ENCODE measurements at places on chromosomes 4 and X. TPM values are rescaled to one million over a fixed set of nuclear protein-coding genes. Genes with fewer than 3 reads are reported as not detected.

DNA sequence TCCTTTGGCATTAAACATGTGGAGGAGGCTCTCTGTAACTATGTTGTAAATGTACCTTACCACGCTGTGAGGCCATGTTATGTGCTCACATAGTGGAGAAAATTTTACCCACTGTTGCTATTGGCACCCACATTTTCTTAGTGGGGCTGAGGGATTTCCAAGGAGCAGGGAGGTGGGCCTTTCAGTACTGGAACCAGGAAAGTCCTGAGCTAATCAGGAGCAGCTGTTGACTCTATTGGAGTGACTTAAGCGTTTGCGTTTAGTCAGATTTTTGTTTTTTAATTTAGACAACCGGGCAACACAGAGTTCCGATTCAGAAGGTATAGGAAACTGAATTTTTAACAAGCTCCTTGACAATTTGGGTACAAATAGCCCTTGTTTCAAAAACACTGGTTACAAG, 30.7 kb upstream of the WDR17 start:
- no peak for DNase-seq

- DNase-seq = no peak
Observed at GRCh38 chr4:141684785-141685184, 48.4 kb downstream of the IL15 start.

- DNase-seq = no peak
Observed at GRCh38 chrX:145848448-145848847, 30.8 kb downstream of the SLITRK2 start.

DNA sequence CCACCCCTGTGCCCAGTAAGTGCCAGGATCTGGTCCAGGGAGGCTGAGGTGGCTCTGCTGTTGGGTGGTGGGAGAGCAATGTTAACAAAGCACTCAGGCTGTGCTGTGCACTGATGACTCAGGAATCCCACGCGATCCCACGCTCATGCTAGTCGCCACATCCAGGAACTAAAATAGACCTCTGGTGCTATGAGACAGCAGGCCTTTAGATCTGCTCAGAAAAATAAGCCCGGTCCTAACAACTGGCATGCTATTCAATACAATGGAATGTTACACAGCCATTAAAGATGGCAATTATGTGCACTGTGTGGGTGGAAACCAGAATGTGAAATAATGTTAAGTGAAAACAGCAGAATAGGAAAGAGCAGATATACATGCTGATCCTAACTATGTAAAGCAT, 26.0 kb downstream of the ARL13A start:
- DNase-seq = no peak

DNA sequence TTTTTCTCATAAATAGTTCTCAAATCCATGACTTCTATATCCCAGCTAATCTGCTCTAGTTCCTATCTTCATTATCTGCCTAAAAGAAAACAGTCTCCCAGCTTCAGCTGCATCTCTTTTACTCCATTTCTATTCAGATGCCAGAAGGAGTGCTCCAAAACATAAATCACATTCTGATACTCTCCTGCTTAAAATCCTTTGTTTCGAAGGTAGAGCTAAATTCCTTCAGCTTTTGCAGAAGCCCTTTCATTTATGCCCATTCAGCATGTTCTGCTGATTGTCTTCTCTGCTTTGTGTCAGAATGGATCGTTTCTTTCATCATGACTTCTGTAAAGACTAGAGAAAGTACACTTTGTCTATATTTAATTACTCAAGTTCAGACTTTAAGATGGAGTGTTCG, 440.1 kb upstream of the SMIM31 start:
- no peak for DNase-seq

GRCh38 chrX:30939928-30940327, 50.9 kb upstream of the TAB3 start:
- no peak for DNase-seq

GRCh38 chr4:136012220-136012619, 1520.1 kb downstream of the PCDH18 start:
- no peak for DNase-seq

- no peak for DNase-seq
Observed at GRCh38 chrX:49040376-49040955, 2.7 kb downstream of the TFE3 start.

DNA sequence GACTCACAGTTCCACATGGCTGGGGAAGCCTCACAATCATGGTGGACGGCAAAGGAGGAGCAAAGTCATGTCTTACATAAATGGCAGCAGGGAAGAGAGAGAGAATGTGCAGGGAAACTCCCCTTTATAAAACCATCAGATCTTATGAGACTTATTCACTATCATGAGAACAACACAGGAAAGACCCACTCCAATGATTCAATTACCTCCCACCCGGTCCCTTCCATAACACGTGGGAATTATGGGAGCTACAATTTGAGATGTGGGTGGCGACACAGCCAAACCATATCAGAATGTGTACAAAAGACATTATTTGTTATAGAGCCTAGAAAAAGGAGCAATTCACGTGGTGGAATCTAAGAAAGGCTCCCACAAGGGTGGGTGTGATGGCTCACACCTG, 10.8 kb upstream of the HERC6 start:
- no peak for DNase-seq

DNA sequence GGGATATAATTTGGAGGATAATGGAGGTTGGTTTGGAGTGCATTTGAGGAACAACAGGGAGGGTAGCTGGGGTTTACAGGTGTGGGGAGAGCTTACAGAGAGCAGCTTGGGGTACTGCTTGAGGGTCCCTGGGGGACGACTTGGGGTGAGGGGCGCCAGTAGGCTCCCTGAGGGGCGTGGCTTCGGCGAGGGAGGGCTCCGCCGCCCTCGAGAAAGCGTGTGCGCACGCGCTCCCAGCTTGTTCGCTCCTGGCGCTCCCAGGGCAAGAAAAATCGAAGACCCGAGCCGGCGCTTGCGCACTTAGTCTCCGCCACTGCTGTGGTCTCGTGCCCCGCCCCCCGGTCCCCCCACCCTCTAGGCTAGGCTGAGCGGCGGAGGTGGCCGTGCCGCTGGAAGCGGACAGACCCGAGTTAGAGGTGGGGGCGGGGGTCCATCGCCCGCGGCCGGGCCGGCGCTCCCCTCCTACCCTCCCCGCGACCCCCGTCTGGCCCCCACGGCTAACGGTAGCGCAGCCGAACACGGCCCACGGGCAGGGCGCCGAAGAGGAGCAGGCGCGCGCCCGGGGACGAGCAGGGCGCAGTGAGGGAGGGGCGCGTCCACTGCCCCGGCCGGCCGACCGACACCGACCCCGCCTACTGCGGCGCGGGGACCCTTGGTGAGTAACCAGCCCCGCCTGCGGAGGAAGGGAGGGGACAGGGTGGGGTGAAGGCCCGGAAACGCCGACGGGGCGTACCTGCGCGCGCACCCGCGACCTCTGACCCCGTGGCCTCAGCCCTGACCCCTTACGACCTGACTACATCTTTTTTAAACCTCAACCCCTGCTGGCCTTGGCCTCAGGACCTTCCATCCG, 5.4 kb upstream of the CCDC120 start:
- no peak for DNase-seq

DNA sequence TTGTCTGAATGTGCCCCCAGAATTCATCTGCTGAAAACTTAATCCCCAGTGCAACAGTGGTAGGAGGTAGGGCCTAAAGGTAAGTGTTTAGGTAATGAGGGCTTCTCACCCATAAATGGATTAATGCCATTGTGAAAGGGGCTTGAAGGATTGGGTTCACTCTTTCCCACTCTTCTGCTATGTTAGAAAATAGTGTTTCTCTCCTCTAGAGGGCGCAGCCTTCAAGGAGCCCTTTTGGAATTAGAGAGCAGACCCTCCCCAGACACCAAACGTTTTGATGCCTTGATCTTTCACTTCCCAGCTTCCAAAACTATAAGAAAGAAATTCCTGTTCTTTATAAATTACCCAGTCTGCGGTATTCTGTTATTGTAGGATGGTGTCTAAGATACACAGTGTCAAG, 706.4 kb downstream of the SMARCA1 start:
- no peak for DNase-seq

GRCh38 chr4:108359986-108360681, 191.4 kb upstream of the LEF1 start:
- no peak for DNase-seq

DNA sequence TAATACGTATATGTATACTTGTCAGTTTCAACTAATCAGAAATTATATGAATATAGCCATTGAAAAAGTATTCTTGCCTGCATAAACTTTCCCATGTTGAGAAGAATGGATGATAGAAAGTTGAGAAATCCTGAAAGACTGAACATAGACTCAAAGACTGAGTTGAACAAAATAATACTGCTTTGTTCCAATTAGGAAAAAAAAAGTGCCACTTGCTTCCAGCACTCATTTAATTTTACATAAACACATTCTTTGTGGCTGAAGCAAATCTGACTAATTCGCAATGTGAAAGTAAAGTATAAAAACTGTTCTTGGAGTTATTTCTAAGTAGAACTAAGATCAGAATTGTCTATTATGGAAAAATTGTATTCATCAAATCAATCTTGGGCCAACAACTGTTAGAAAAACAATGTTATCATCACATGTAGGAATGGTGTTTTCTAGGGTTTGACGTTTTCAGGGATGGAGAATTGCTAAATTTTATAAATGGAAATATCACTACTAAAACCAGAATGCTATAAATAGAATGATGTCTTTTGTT, 2334.6 kb downstream of the PCDH7 start:
- DNase-seq = no peak

DNA sequence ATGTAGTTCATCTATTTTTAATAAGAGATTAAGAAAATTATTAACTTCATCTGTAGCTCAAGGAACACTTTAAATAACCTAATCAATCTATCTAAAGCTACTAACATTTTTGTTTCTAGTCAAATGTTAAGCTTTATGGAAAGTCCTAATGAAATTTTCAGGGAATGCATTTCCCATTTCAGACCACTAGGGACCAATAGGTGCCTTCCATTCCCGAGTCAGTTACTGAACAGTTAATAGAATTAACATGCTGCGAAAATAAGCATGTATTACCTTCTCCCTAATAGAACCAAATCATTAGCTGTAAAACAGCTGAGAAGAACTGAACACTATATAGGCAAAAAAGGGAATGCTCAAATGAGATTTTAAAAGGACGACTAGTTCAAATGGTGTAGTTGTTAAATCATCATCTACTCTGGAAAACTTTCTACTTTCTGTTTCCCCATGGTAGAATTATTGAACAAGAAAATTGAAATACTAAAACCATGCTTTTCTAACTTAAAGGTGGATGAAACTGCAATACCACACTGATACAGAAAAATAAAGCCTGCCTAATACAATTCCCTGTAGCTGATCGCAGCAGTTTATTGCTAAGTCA, 22.5 kb downstream of the STX18 start:
- no peak for DNase-seq

Gene RAPGEF2
- total RNA-seq = 63.6 TPM

Gene CSAG2
- not detected for total RNA-seq

Gene UGT8
- 2.3 TPM for total RNA-seq

Gene NKX6-1
- not detected for total RNA-seq

Gene ADH1A
- not detected for total RNA-seq

Gene CDKL2
- total RNA-seq = 4.7 TPM

Gene GABRG1
- total RNA-seq = not detected

Gene FGF16
- 0.99 TPM for total RNA-seq

Gene PCDH7
- 435 TPM for total RNA-seq

Measured in thoracic aorta (tissue), 2 donors.